ENCODE measurements at places on chromosomes 5 and 9.

DNA sequence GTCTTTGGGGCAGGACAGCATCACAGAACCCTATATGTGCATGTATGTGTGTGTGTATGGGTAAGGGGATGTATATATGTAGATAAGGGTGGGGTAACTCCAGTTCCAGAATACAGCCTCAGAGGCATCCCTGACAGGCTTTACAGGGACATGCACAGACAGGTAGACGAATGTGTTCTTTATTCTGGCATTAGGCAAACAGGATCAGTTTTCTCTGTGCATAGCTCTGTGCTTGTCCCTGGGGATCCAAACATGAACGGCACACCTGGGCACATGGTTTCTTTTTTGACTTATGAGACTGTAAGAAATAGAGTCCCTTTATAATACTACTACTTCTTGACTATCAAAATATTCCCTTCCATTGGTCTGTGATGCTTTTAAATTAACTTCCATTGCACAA lies 120.6 kb downstream of the TRIO start:
- no peak for DNase-seq

- no peak for DNase-seq
These were observed 45.7 kb downstream of the TSPAN17 start for GRCh38 chr5:176692839-176693476.

- no peak for DNase-seq
These were observed 652.3 kb downstream of the BNC2 start for GRCh38 chr9:16217943-16218701.

- DNase-seq: no peak
These were observed 75.9 kb upstream of the RASGRF2 start for GRCh38 chr5:80884086-80884813.

GRCh38 chr5:167821151-167821550 lies 470.3 kb upstream of the WWC1 start:
- DNase-seq: no peak

GRCh38 chr9:121815084-121815483 lies 163.7 kb downstream of the DAB2IP start:
- no peak for DNase-seq

- DNase-seq: no peak
These were observed 94.5 kb upstream of the CD180 start for GRCh38 chr5:67291066-67291465.

DNA sequence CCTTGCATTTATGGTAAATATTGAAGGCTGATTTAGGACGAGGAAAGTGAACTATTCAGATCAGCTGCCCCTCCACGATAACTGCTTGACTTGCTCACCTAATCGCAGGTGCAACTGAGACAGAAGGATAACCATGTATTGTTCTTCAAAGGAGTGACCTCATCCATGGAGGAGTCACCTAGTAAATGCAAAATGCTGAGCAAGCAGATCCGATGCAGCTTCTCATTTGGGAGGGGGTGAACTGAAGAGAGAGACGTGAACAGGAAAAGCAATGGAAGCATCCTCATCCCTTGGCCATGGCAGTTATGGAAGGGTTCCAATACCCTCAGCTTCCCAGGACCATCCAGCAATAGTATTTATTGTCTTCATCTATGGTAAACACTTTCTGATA lies 47.5 kb downstream of the RASGRF2 start:
- peak; percentile 25 for DNase-seq

- DNase-seq: no peak
These were observed 25.4 kb downstream of the AKNA start for GRCh38 chr9:114362394-114362793.

GRCh38 chr5:53357439-53357838 lies 123.0 kb upstream of the FST start:
- DNase-seq: no peak

- DNase-seq: no peak
These were observed 11.1 kb upstream of the VAV2 start for GRCh38 chr9:134003237-134003636.

DNA sequence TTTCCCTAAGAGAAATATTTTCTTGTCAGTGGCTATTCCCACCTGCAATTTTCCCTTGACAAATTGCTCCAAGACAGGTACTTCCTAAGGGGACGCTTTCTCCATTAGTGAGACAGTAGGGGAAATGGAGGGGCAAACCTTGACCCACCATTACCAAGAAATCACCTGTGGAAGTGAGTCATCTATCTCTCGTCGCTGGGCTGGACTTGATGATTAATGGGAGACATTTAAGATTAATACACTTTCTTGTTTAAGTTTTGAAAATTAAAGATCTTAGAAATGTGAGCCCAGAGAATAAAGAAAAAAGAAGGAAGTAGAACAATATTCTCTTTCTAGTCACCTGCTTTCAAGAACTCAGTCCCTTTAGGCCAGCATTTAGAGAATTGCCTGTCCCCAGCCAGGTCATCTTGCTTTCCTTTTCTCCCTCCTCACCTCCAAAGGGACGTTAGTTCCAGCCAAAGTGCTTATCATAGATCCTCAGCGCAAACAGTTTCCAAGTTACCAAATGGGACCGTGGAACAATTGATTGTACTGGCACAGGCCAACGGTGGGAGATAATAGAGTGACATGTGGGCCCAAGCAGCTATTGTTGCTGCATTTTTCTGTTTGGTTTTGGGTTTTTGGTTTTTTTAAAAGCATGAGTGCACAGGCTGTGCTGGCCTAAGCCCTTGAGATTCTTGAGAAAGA lies 284.4 kb downstream of the ENC1 start:
- no peak for DNase-seq

DNA sequence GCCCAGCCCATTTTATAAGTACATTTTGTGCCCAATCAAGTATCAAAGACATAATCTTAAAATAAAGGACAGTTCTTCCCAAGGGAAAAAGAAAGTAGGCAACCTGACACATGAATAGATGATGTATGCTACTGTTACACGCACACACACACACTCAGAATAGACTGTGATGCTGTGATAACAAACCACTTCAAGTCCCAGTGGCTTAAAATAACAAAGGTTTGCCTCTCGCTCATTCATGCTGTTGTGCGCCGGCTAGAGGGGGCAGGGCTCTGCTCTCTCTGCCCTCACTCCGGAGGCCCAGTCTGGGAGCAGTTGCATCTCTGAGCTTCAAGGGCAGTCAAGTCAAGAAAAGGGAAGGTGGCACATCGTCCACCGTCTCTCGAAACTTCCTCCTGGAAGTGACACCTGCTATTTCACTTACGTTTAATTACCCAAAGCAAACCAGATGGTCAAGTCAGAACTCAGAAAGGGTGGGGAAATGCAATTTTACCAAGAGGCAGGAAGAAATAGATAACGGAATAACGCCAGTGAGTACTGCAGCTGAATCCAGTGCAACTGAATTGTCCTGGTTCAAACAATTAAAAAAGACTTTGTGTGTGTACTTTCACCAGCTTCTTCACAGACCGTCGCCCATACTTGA lies 43.3 kb downstream of the ANKRD33B start:
- no peak for DNase-seq

DNA sequence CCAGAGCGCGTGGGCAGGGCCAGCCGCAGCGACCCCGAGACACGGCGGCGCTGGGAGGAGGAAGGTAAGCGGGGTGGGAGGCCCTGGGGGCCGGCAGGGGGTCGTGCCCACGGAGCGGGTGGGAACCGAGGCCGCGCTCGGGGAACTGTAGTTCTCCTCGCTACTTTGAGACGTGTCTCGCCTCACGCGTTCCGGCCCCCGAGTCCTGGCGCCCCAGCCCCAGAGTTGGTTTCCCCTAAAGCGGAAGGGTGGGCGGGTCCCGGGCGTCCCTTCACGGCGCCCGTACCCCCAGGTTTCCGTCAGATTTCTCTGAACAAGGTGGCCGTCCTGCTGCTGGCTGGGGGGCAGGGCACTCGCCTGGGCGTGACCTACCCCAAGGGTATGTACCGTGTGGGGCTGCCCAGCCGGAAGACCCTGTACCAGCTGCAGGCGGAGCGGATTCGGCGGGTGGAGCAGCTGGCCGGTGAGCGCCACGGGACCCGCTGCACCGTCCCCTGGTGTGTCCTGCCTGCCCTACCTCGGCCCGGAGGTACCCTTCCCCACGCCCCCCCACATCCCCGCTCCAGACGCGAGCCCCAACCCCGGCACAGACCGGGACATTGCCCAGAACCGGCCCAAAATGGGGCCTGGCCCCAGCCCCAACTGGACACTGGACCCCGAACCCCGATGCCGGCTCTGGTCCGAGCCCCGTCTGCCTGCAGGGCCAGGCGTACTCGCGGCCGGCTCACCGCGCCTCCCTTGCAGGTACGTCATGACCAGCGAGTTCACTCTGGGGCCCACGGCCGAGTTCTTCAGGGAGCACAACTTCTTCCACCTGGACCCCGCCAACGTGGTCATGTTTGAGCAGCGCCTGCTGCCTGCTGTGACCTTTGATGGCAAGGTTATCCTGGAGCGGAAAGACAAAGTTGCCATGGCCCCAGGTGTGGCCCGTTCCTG lies 709 bp downstream of the UAP1L1 start:
- peak; percentile 27 for DNase-seq

- no peak for DNase-seq
These were observed 216.1 kb downstream of the NFIB start for GRCh38 chr9:14097666-14098415.

DNA sequence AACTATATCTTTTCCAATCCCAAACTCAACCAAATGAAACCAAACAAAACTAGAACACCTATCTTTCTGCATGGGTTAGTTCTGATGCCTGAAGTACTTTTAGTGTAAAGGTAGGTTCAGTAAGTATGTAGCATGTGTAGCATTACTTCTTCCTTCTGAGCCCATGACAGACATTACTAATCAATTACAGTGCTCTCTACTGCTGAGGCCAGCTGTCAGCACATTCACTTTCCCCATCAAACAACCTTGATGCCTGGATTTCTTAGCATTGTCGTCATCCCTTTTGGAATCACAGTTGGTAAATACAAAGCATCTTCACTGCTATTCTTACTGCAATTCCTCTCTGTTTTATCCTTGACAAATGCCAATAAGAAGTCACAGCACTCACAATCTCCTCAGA lies 103.2 kb downstream of the PTTG1 start:
- DNase-seq: no peak

- DNase-seq: no peak
These were observed 194.1 kb upstream of the PANK3 start for GRCh38 chr5:168773226-168773625.

GRCh38 chr9:127837346-127837745 lies 17.1 kb downstream of the ENG start:
- DNase-seq: no peak

GRCh38 chr5:35063414-35063813 lies 15.7 kb upstream of the AGXT2 start:
- no peak for DNase-seq

- DNase-seq: no peak
These were observed 10.3 kb downstream of the ITGA2 start for GRCh38 chr5:52999344-52999949.

DNA sequence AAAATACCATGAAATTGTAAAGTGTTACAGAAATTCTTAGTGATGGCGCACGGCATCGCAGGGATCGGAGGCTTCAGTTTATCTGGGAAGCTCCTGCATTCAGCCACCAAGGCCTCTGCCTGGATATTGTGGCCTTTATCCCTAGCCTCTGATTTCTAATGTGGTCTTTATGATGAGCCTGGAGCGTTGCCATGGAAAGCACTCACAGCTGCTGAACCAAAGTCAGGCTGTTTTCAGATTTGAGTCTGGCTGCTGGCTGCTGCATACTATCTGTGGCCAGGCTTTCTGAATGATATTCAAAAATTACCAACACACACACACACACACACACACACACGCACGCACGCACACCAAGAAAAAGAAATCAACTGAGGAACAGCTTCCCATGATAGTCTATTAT lies 101.1 kb upstream of the ZNF366 start:
- DNase-seq: no peak

DNA sequence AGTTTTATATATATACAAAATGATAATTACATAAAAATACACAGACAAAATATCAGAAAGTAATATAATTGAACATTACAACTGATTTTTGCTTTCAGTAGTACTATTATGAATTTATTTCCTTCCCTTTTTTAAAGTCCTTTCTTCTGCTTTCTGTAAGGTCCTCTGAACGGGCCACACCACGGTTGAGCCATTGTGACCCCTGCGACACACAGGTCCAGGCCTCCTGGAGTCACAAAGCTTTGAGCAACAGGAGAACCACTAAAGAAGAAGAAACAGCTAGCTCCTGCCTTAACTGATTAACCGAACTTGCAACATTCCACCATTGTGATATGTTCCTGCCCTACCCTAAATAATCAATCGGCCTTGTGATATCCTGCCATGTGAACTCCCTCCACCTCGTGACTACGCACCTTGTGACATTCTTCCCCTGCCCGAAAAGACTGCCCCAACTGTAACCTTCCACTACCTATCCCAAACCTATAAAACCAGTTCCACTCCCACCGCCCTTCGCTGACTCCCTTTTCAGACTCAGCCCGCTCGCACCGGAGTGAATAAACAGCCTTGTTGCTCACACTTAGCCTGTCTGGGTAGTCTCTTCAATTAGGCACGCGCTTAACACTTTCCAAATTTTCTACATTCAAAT lies 375.0 kb upstream of the RFX3 start:
- DNase-seq: no peak

DNA sequence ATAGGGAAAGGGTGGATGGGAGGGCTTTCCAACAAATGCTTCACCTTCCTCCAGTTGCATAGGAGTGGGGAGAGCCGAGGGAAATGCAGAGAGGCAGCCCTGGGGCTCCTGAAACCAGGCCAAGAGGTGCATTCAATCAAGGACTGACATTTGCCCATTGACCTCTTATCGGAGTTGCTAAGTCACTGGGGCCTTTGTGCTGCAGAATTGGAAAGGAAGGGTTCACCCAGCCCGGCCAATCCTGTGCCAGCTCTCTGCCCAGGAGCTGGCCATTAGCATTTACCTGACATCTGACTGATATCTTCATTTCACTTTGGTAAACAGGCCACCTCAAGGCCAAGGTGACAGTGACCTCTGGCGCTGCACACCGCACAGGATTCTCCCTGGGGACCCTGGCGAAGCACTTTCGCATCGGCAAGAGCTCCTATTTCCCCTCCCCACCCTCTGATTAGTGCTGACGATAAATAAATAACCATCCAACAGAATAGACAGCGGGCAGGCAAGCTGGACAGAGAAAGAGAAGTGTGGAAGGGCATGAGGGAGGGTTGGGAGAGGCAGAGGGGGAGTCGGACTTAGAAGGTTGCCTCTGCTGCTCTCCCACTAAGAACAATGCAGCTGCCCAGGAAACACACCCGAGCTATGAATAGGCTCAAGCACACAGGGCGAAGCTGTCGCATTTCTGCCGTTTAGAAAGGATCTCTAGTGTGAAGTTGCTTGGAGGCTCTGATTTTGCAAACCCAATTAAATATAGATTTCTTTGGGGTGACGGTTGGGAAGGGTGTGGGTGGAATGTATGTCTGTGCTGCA lies 57.0 kb upstream of the BOD1 start:
- no peak for DNase-seq

Data from activated naive CD4-positive, alpha-beta T cell treated with Interleukin-2 at 50 U/mL for 16 hours (primary cell).